CD4-positive, alpha-beta T cell treated with Interleukin-6 at 100 ng/mL for 8 hours (primary cell): ENCODE measurements at places on chromosomes 1 and 21.

DNA sequence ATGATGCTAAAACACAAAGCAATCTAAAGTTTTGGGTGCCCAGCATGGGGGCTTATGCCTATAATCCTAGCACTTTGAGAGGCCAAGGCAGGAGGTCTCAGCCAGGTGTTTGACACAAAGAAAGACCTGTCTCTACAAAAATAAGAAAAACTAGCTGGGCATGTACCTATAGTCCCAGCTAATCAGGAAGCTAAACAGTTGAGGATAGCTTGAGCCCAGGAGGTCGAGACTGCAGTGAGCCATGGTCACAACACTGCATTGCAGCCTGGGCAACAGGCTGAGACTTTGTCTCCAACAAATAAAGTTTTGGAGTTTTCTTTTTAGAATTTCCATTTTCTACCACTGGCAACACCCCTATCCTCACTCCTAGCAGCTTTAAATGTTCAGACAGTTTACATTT, 55.1 kb upstream of the GUCA2A start:
- DNase-seq: no peak

DNA sequence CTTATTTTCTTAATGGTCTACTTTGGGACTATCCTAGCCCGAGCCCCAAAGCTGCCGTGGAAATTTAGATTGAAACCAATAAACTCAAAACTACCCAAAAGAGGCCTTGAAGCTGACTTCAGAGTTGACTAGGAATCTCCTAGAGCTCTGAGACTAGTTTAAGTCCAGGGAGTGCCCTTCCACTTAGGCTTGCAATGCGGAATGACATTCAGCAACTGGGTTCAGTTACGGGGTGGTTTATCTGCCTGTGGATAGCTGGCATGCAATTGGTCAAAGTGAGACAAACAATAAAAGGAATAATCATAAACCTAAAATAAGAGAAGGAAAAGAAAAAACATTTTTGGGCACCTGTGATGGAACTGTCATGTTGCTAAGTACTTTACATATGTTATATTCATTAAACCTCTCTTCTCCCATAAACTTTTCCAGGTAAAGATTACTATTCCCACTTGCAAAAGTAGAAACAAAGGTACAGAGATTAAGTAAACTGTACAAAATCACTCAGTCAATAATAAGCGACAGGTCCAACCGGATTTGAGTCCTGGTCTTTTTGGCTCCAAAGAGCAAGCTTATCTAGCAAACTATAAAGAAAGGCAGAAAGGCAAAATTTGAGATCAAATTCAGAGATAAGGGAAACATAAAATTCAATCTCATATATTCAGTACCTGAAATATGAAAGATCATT, 56.5 kb downstream of the GPATCH2 start:
- no peak for DNase-seq

- no peak for DNase-seq
Measured at GRCh38 chr1:154809436-154810413, 60.4 kb downstream of the KCNN3 start.

GRCh38 chr1:153899509-153899908, 23.3 kb downstream of the GATAD2B start:
- DNase-seq: no peak

DNA sequence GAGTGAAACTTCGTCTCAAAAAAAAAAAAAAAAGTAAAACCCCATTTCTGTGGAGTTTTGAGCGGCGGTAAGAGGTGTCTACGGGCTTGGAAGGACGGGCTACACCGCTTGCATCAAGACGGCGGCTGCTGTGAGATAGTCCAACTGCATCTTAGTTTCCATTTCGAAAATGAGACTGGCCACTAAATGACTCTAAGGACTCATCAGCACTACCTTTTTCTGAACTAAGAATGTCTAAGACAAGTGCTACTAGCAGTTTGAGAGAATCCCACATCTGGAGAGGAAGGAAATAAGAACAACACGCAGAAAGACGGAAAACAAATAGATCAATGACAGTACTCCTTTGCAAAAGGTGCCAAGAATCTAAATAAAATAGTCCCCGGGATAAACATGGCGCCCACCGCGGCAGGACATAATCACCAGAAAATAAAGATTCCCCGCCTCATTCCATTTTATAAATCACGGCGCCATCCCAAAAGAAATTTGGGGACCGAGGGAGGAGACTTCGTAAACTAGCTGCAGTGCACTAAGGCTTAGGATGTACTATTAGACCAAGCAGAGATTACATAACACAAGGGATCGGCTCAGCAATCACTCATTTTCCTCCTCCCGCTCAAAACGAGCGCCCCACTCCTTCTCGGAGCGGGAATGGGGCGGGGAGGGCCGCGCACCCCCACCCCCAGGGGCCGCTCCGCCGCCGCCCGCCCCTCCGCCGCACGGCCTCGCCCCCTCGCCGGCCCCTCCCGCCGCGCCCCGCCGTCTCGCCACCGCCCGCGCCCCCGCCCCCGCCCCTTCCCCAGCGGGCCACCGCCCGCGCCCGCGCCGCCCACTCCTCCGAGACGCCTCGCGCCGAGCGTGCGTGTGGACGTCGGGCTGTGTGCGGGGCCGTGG, 1.1 kb downstream of the POGZ start:
- peak; percentile 68 for DNase-seq

DNA sequence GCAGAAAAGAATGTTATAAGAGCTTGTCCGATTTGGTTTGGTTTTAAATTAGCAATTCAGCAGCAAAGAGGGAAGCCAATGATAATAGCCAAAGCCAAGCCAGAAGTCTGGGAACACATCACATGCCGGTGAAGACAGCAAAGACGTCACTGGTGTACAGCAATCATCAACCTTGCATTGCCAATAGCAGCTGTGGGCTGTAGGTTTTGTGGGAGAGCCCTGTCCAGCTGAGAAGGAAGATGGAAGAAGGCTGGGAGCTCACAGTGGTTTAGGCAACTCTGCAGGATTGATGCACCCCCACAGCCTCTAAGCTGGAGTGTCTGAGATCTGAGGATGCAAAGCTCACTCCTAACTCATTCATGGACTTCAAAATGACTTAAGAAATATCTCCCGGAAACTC, 338.7 kb downstream of the SIPA1L2 start:
- no peak for DNase-seq

DNA sequence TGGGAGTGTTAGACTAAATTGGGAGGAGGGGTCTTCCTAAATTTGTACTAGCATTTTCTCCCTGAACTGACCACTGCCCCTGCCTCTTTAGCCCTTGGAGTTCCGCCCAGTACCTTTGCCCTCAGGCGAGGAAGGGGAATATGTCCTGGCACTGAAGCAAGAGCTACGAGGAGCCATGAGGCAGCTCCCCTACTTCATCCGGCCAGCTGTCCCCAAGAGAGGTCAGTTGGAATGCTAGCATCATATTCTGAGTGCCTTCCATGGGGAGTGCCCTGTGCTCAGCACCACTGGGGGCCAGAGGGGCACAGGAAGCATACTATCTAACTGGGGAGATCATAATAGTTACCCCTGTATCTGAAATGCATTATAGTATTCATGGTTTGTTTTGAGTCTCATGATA, 10.7 kb downstream of the POLR3GL start:
- DNase-seq: no peak

DNA sequence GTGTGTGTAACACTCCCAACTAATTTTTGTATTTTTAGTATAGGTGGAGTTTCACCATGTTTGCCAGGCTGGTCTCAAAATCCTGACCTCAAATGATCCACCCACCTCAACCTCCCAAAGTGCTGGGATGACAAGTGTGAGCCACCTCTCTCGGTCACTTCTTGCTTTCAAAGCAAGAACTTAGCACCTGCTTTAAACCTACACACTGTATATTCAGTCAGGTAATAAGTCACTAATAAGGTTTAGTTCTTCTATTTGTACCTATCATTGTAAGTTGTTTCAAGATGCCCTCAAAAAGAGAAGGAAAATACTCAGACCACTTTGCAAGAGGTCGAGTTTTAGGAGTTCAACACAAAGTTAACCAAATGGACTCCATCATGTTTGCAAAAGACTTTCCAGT, 431.3 kb downstream of the MRPL39 start:
- no peak for DNase-seq

DNA sequence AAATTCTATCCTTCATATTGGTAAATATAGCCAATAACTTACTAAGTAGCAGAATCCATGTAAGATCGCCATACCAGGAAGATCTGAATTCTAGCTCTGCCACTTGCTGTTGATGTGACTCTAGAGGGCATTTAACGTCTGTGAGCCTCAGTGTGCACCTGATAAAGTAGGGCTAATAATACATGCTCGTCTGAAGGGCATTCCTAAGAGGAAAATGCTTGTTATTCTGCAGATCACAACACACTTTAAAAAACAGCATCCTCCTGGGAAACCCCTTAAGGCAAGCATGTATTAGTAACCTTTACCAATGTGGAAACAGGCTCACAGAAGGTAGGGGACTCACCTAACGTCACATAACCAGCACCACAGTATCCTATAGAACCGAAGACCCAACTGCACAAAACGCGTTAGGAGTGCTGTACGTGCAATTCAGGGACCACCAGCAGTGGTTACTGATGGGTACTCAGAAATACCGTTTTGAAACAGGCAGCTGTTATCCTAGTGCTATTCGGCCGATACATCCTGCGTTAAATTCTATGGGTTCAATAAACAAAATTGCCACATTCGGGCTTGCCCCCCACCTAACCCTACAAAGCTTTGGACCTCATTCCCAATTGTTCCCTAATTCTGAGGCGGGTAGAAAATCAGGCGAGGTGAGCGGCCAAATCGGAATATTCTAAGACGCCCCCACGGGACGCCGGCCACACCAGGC, 758 bp downstream of the DEPDC1 start:
- no peak for DNase-seq

GRCh38 chr21:33047231-33047630, 21.5 kb downstream of the OLIG2 start:
- DNase-seq: no peak

- DNase-seq: no peak
Measured at GRCh38 chr1:201366696-201367095, 10.8 kb downstream of the TNNT2 start.

- DNase-seq: peak; percentile 12
Measured at GRCh38 chr1:173206816-173207568, at the start of gene TNFSF4. Gene TNFSF4, minus strand, starts transcription at chr1:173207331. Its CDS starts 155 bp downstream, at chr1:173207176.

DNA sequence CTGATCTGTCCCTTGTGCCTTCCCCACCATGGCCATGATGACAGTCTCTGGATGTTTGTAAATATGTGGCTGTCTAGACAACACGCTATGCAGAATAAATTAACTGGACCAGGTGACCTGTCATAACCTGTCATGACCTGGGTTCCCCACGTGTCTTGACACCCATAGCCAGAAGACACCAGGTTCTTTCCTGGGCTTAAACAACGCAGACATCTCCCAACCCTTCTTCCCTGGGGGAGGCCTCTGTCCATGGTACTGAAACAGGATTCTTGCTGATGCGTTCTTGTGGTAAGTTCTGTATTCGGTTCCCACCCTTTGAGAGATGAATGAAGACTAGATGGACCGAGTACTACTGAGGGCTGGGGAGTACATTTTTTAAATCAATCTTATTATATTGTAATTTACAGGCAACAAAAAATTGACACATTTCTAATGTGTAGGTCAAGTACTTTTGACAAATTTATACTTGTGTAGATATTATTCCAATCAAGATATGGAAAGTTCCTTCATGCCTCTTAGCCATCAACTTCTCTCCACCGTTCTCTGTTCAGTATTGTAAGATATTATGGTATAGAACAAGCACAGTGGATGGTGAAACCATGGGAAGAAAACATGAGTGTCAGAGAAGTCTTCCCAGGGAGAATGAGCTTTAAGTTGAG, 738.8 kb downstream of the PTPRU start:
- DNase-seq: no peak

DNA sequence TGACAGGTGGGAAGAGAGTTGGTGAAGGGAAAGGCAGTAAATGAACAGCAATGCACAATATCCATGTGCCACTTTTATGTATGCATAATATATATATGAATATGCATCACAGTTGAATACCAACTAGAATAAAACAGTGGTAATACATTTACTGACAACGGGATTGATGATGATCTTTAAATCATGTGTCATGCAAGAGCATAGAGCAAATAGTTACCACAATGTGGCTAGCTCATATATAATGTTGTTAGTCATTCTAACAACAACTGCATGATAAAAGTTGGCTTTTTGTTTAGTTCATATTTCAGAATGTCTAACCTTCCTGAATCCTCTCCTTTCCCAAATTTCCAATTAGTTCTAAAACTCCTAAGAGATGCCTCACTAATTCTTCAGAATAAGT, 46.4 kb downstream of the GORAB start:
- no peak for DNase-seq

- DNase-seq: peak; percentile 80
Measured at GRCh38 chr1:234478152-234478480, 863 bp downstream of the TARBP1 start.

- DNase-seq: no peak
Measured at GRCh38 chr1:63772876-63773275, 941 bp upstream of the ROR1 start.

GRCh38 chr1:93629101-93630059, 52.3 kb downstream of the BCAR3 start:
- DNase-seq: peak; percentile 64

GRCh38 chr1:220217383-220217988, 54.8 kb downstream of the RAB3GAP2 start:
- DNase-seq: no peak

DNA sequence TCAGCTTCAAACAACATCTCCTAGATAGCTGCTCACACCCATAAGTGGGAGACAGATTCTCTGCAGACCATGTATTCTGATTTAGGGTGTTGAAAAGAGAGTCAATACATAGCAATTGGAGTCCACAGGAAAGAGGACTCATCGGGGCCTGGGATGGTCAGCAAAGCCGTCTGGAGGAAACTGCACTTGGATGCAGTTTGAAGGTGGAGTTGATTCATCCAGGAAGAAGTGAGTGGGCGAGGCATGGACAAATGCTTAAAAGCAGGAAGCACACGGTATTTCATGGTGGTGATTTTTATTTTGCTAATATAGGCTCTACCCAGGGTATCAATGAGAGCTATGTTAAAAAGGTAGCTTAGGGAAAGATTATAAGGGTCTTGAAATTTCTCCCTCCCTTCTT, 36.8 kb upstream of the DIRAS3 start:
- DNase-seq: no peak

GRCh38 chr1:7407544-7407895, 363.6 kb upstream of the VAMP3 start:
- DNase-seq: no peak

GRCh38 chr1:74193908-74194307, 4.1 kb downstream of the LRRIQ3 start:
- no peak for DNase-seq

- no peak for DNase-seq
Measured at GRCh38 chr1:41741244-41741643, 177.5 kb downstream of the HIVEP3 start.

- DNase-seq: peak; percentile 71
Measured at GRCh38 chr1:151839457-151840403, at the start of gene C2CD4D. Gene C2CD4D, minus strand, starts transcription at chr1:151839820. Its CDS starts 831 bp downstream, at chr1:151838989.

DNA sequence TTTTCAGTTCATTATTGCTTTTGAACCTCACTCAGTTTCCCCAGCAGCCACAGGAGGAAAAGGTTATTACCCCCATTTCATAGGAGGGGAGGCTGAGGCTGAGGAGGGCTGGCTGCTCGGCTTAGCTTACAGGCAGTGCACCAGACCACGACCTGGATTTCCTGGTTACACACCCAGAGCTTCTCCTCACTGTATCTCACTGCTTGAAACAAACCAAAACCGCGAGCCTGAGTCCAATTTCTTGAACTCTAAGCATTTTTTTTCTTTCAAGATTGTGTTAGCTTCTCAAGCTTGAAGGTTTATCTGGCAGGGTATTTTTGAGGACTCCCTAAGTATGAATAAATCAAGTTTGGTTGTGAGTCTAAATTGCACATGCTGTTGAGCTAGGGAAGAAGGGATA, 188.9 kb upstream of the EDN2 start:
- DNase-seq: peak; percentile 70
